Ovary (tissue), 10 donors: ENCODE measurements at places on chromosomes 5 and 9. TPM values are rescaled to one million over a fixed set of nuclear protein-coding genes. Genes with fewer than 3 reads are reported as not detected.

DNA sequence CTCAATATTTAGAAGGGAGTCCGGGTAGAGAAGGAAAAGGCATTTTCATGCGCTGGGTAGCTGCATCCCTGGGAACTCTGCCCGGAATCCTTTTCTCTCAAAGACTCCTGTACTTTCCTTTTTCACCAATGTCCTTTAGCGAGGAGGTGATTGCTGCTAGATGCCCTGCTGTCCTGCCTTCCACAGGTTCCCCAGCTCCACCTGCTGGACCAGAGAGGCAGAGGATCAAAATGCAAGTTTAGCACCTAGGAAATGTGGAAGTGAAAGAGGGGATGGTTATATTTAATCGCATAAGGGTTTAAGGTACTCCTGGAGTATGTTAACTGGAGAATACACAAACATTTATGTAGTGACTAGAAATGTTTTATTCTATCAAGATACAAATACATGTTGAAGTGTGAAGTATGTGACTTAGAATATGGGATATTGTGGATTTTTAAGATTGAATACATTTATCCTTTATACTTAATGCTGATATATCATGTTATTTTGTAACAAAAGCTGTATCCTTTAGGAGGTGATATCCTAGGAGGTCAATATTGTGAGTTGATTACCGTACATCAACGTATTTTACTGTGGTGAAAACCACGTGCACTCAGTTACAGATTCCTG lies 145.7 kb downstream of the ARHGAP26 start:
- DNase-seq = no peak

- DNase-seq = no peak
These were observed 404.5 kb downstream of the YTHDC2 start for GRCh38 chr5:113917997-113918396.

IRF1 gene
- 23.1 TPM for polyA plus RNA-seq

IRX4 gene
- polyA plus RNA-seq = not detected

DNA sequence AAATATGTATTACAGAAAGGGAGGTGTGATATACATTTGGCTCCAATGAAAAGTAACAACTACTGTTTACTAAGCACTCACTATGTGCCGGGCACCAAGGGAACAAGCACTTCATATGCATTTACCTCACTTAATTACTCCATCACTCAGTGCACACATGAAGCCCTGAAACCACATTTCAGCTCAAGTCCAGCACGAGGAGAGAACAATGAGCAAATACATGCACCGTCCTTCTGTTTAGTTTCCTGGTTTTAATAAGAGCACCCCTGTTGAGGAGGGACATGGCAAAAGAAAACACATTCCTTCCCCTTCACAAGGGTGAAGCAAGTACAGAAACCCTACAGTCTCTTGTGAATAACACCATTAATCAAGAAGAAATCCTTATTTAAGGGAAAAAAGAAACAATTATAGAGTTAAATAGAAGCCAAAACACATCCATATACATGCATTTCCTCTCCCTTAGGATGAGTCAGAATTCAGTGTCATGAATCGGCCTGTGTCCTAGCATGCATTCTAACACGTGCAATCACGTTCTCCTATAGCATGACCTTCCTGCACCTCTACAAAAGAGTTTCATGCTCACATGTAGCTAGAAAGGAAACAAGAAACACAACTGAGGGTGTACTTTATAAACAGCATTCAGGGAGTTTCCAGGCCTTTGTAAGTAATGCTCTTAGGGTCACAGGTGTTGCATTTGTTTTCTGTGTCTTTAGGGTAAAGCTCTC lies 411.6 kb downstream of the BNC2 start:
- DNase-seq = no peak
